ENCODE measurements at places on chromosomes 6 and 20.

- no peak for DNase-seq
Observed at GRCh38 chr6:22194188-22194921, 102.5 kb downstream of the PRL start.

GRCh38 chr6:126888727-126889725 is 229.4 kb upstream of the RSPO3 start:
- DNase-seq = no peak

- DNase-seq = no peak
Observed at GRCh38 chr20:37393863-37394542, 48.1 kb downstream of the SRC start.

- no peak for DNase-seq
Observed at GRCh38 chr20:40325006-40325568, 363.9 kb downstream of the MAFB start.

- DNase-seq = no peak
Observed at GRCh38 chr6:106614166-106614565, 15.1 kb downstream of the RTN4IP1 start.

GRCh38 chr6:1379017-1379787 is 10.2 kb upstream of the FOXF2 start:
- DNase-seq = no peak

DNA sequence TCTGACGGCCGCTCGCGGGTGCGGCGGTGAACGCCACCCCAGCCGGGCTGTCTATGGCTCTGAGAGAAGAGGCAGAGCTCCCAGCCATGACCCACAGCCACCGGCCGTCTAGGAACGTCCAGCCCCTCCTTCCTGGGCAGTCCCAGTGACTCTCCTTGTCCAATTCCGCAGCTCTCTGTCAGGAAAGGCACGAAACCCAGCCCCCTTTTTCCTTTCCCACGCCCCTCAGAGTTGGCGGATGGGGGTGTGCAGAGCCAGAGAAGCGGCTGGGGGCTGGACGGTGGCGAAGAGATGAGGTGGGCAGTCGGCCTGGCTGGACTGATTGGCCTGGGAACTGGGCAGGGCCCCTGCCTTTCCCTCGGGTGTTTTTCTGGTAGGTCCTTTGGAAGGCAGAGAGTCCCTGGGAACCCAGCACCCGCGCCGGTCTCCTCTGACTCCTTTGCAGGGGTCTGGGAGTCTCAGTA is 1.5 kb downstream of the EBF4 start:
- DNase-seq = no peak

GRCh38 chr6:43890197-43891062 is 120.4 kb downstream of the VEGFA start:
- DNase-seq = no peak

DNA sequence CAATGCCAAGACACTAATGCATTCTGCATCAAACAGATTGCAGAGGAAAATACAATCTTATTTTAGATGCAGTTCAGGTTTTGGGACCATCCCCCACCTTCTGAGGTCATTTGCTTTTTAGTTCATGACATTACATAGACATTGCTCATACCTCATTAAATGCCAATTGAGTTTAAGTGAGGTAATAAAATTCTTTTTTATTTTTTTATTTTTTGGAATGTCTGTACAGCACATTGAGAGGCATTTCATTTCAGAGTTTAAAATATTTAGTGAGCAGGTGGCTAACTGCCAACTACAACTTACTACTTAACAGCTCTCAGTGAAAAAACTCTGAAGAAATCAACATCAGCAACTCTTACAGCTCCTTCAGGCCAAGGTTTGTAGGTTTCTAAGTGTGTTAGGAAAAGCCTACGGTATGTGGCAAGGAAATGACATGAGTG is 482.2 kb upstream of the RNF217 start:
- no peak for DNase-seq

DNA sequence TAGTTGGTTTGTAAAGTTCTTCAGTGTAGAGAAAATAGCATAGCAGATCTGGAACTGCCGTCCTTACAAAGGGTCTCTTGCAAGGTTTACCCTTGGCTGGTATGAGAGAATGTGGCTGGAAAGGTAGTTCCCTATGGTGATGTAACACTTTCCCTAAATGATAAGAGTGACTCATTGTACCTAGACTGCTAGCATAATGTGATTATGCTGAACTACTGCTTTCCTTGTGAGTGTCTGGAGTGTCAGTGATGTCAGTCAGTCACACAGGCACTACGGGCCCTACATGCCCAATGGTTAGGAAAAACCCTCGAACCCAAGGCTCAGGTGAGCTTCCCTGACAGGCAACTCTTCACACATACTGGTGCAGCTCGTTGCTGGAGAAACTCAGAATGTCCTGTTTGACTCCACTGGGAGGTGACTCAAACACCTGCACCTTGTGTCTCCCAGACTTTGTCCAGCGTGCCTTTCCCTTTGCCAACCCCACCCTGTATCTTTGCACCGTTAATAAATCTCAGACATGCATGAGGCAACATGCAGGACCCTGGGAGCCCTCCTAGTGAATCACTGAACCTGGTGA is 28.4 kb upstream of the LY86 start:
- DNase-seq = no peak

- peak; percentile 48 for DNase-seq
Observed at GRCh38 chr6:35496841-35497570, at the start of gene TEAD3. TSS of gene TEAD3 (minus strand) at chr6:35497079.

DNA sequence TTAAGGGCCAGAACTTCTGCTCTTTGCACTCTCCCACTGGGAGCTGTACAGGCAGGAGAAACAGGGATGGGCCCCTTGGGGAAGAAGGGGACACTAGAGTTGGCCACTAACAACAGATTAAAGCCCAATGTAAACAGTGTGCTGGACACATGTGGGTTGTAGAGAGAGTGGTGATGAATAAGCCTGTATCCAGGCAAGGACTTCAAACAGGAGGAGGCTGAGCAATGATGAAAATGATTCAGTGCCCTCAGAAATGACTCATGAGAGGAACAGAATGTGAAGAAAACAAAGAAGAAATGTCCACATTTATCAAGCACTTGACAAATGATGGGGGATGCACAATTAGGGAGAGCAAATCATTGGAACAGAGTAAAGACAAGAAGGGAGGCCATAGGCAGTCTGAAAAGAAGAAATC is 242.3 kb downstream of the TBX18 start:
- DNase-seq = no peak

DNA sequence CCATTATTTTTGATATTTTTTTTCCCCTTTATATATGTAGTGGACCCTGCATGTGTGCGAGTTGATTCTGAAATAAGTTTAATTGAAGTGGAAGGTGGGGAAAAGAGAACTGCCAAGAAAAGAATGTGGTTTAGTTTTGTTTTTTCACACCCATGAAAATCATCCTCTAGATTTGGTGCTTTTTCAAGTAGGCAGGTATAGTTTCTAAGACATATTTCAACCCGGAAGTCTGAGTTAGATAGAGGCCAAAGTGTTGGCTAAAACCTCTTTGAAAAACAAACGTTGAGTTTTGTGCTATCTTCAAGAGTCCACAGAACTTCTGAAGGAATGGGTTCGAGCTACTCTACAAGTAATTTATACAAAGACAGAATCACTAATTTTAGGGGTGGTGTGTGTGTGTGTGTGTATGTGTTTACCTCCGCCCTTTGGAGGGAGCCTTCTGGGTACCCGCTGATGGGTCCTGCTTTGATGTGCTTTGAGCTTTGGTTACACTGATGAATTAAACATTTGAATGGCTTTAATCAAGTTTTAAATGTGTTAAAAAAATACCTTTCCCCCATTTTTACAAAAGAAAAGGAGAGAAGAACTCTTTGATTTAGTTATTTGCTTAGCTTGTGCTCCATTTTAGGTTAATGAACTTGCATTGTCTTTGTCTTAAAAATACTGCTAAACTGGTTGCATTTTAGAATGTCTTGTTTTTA is 2.5 kb downstream of the RREB1 start:
- no peak for DNase-seq

DNA sequence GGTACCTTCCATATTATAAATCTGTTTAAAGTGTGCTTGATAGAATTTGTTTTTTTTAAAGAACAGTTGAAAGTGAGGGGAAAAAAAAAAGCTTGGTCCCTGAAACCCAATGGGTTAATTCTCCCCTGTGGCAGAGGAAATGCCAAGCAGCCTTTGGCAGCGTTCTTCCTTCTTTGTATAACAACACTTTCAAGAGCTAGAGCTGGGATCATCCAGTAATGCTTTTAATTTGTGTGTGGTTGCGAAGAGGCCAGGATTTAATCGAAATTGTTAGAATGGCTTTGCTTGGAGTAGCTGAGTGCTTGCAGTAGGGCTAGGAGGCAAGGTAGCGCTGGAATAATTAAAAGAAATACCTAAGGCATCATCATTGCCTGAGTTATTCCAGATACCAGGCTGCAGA is 692.0 kb downstream of the DHX35 start:
- DNase-seq = no peak

GRCh38 chr6:98560418-98560817 is 274.0 kb upstream of the POU3F2 start:
- DNase-seq = no peak

- no peak for DNase-seq
Observed at GRCh38 chr20:46717818-46718541, 8.5 kb downstream of the SLC2A10 start.

- no peak for DNase-seq
Observed at GRCh38 chr6:149815788-149816187, 48.4 kb downstream of the LRP11 start.

GRCh38 chr6:90678049-90678779 is 91.3 kb upstream of the MAP3K7 start:
- no peak for DNase-seq

DNA sequence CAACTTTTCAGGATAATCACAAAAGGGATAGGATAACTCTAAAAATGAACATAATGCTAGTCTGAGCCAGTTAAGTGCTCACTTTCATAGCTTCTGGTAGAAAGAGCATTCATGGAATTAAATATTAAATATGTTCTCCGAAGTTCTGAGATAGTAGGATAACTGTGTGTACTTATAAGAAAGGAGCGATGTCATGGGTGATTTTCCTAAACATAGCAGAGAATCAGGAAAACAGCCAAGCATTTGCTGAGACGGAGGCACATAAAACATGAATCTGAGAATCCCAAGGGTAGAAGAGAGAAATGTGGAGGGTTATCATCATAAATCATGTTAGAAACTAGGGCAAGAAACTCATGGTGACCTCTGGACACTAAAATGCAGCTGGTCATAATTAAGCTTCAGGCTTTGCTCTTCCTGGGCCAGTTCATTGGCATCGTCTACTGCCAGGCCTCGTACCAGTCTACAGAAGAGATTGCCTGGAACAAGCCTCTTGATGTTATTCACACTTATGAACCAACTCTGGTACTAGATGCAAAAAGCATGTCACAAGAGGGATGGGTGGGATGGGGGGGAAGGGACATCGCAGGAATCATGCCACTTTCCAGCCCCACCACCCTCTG is 436.6 kb downstream of the PRKN start:
- no peak for DNase-seq

DNA sequence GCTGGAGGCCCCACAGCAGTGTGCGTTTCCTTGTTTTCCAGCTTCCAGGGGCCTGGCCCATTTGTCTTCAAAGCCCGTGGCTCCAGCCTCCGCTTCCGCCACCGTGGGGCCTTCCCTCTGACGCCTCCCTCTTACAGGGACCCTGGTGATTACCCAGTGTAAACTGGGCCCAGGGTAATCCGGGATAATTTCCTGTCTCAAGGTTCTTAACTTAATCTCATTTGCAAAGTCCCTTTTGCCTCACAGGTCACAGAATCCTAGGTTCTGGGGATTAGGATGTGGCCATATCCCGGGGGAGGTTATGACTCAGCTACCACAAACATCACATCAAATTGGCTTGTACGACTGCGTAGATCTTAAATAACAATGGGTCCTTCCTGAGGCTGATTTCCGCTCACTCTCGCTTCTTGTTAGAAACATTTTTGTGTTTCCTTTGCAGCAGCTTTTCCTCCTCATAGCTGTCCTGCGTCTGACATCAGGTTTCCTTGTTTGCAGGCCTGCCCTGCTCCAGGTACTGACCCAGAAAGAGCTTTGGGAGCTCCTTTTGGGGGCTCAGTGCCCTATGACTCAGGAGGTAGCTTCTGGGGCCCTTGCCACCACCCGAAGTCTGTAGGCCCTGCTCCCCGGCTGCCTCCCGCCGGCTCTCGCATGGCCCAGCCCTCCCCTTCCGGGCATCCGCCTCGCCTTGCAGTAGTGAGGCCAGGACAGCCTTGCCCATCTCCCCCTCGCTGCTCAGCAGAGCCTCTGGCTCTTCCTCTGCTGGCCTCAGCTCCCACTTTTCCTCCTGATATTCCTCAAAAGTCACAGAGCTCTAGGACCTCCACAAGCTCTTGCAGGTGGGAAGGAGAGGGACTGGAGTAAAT is 100.5 kb downstream of the ERMARD start:
- DNase-seq = no peak

DNA sequence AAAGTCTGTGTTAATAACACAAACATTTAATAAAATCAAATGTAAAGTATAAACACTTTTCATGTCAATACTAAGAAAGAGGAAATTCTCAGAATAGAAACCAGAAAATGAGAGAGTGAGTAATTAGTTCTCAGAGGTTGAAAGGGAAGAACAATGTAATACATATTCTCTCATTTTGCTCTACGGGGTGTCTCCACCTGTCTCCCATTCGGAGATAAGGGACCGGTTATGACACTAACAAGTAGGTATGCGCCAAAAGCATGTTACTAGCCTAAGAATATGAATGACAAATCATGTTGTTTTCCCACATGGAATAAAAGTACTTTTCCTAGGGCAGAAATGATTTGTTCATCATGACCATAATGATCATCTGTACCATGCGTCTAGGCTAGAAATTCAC is 35.6 kb upstream of the PRELID3B start:
- no peak for DNase-seq

GRCh38 chr6:90490030-90490716 is 96.7 kb downstream of the MAP3K7 start:
- no peak for DNase-seq

DNA sequence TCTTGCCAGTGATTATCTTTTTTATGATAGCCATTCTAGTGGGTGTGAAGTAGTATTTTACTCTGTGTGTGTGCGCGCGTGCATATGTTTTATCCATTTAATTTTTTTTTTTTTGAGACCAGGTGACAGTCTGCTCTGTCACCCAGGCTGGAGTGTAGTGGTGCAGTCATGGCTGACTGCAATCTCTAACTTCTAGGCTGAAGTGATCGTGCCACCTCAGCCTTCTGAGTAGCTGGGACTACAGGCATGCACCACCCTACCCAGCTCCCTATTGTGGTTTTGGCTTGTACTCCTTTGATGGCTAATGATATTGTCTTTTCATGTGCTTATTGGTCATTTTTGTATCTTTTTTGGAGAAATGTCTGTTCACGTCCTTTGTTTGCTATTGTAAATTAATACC is 33.3 kb downstream of the ITCH start:
- DNase-seq = no peak

- DNase-seq = no peak
Observed at GRCh38 chr6:134590449-134590848, 272.5 kb upstream of the SGK1 start.

DNA sequence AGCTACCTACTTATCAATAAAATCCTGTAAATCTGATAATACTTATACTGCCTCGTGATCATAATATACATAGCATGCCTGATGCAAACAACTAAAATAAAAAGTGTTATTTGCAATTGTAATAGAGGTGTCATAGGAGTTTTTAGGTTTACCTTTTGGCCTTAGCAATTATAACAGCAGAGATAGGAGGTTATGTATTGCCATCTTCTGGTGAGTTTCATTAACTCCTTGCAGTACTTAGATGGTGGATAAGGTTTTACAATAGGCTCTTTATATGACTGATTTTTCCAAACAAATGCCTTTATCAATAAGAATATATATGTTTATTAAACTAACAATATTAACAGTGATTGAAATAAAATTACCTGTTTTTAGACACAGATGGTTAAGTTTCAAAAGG is 27.8 kb upstream of the MYCT1 start:
- DNase-seq = peak; percentile 53
